ENCODE measurements at places on chromosomes 16 and 17. TPM values are rescaled to one million over a fixed set of nuclear protein-coding genes. Genes with fewer than 3 reads are reported as not detected.

GCGR gene
- total RNA-seq, result not detected

ABCC1 gene
- total RNA-seq, result 64.8 TPM

FBXO39 gene
- not detected for total RNA-seq

CUEDC1 gene
- total RNA-seq, result 0.73 TPM

HBA1 gene
- total RNA-seq, result not detected

TNP2 gene
- total RNA-seq, result not detected

CSF3 gene
- not detected for total RNA-seq

KRT24 gene
- total RNA-seq, result not detected

ITGAL gene
- total RNA-seq, result 363 TPM

DNA sequence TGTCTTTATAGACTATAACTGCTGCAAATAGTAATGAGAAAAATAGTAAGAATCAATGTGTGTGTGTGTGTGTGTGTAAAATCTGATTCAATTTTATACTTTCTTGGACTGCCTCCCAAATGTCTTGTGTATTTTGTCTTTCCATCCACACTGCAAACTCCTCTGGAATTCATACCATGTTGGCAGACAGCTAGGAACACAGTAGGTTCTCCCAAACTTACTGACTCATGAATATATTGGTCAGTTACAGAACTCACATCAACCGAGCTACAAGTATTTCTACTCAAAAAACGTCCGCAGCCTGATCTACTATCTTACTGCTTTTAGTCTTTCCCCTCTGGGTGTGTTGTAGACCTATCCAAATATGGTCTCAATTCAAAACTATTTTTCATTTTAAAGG is 542.7 kb upstream of the PSMD7 start:
- H3K4me3 ChIP-seq, result no peak overlapping the region
- no peaks in the 10 kb centered on the region for H3K36me3 ChIP-seq
- no peaks in the 10 kb centered on the region for H3K4me1 ChIP-seq
- no peak for DNase-seq

GRCh38 chr17:70119545-70119944 is 44.5 kb downstream of the KCNJ16 start:
- H3K4me3 ChIP-seq, result no peak overlapping the region
- no peak overlapping the region for H3K27ac ChIP-seq
- H3K4me1 ChIP-seq, result no peaks in the 10 kb centered on the region
- H3K27me3 ChIP-seq, result no peaks in the 10 kb centered on the region

GRCh38 chr17:51322390-51323029 is 62.2 kb downstream of the UTP18 start:
- H3K4me3 ChIP-seq, result no peak overlapping the region
- no peaks in the 10 kb centered on the region for H3K4me1 ChIP-seq
- no peaks in the 10 kb centered on the region for H3K36me3 ChIP-seq

GRCh38 chr17:66228887-66229782 is at the start of gene APOH:
APOH (minus strand) TSS chr17:66229415; CDS start chr17:66229379, 36 bp downstream.
- no peak for DNase-seq
- H3K27ac ChIP-seq, result no peak within 1 kb of the TSS
- no peaks in the 10 kb centered on the region for H3K36me3 ChIP-seq
- no peaks in the 10 kb centered on the region for H3K4me1 ChIP-seq
- no peaks in the 10 kb centered on the region for H3K27me3 ChIP-seq

GRCh38 chr16:67191995-67192681 is at the start of gene E2F4:
E2F4 (plus strand) TSS chr16:67192155; CDS start chr16:67192228, 73 bp downstream.
- H3K36me3 ChIP-seq, result peaks cover 30% of the 10 kb centered on the region
- H3K27me3 ChIP-seq, result no peaks in the 10 kb centered on the region
- peak within 1 kb of the TSS; percentile 84 for H3K4me3 ChIP-seq
- H3K27ac ChIP-seq, result peak within 1 kb of the TSS; percentile 81
- peak; percentile 80 for DNase-seq

- no peak overlapping the region for H3K4me3 ChIP-seq
- H3K36me3 ChIP-seq, result no peaks in the 10 kb centered on the region
- no peak overlapping the region for H3K27ac ChIP-seq
- H3K27me3 ChIP-seq, result no peaks in the 10 kb centered on the region
- peaks cover 33% of the 10 kb centered on the region for H3K4me1 ChIP-seq
Measured at GRCh38 chr16:75323933-75324332, 72.5 kb upstream of the BCAR1 start.

DNA sequence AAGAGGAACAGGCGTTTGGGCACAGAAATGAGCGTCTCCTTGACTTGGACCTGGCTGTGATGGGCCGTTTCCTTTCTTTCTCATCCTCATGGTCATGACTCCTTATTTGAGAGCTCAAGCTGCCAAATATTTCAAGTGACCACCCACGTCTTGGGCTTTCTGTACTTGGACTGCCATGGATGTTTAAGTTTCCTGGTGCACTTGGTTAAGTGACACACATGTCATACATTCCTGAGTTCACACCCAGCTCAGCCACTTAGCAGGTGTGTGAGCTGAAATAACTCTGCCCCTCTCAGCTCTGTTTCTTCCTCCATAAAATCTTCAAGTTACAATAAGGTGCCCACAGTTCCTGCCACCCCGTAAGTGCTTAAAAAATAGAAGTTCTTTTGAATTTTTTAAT is 114.5 kb downstream of the CLEC16A start:
- DNase-seq, result no peak
- H3K27me3 ChIP-seq, result no peaks in the 10 kb centered on the region
- H3K4me1 ChIP-seq, result no peaks in the 10 kb centered on the region
- peaks cover 7% of the 10 kb centered on the region for H3K36me3 ChIP-seq
- H3K4me3 ChIP-seq, result no peak overlapping the region

GRCh38 chr17:81419319-81419885 is 24.1 kb downstream of the BAHCC1 start:
- no peak overlapping the region for H3K4me3 ChIP-seq
- H3K4me1 ChIP-seq, result no peaks in the 10 kb centered on the region
- no peak overlapping the region for H3K27ac ChIP-seq
- DNase-seq, result no peak

DNA sequence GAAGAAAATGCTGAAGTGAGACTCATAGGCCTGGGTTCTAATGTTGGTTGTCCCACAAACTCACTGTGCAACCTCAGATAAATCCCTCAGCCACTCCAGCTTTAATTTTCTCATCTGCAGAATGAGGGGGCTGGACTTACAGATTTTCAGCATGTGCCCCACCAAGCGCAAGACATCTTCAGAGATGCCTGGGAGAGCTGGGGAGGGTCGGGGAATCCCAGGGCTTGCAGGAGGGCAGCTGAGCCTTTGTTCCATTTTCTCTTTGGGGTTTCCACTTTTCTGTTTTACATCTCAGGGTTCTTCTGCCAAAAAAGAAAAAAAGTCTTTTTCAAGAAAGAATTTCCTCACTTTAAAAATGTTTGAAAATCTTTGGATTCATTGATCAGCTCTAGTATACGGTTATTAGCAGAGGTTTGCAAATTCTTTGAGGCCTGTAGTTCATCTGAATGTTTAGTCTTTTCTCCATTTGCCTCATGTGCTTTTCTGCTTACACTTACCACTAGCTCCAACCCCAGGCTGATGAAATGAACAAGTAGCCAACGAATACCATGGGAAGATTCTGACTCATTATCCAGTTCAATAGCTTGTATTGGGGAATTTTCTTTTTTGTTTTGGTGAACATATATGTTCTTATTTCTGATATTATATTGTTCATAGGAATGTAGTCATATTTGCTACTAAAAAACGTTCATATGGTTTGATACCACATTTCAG is 56.4 kb downstream of the CHD9 start:
- H3K4me3 ChIP-seq, result no peak overlapping the region
- no peak for DNase-seq
- no peaks in the 10 kb centered on the region for H3K36me3 ChIP-seq
- no peak overlapping the region for H3K27ac ChIP-seq

DNA sequence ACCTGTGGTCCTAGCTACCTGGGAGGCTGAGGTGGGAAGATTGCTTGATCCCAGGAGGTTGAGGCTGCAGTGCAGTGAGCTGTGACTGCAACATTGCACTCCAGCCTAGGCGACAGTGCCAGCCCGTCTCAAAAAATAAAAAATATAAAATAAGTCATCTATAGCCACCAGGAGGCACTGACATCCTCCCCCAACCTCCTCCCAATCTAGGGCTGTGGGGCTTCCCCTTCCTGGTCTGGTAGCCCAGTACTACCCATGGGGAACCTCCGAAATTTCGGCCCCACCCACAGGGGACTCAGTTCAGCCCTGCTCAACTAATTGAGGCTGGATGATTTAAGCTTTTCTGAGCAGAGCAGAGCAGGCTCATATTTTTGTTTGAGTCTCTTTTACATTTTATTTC is 3.2 kb downstream of the ZSCAN10 start:
- H3K36me3 ChIP-seq, result no peaks in the 10 kb centered on the region
- peak; percentile 67 for DNase-seq
- H3K4me3 ChIP-seq, result no peak overlapping the region
- H3K27me3 ChIP-seq, result no peaks in the 10 kb centered on the region
- H3K4me1 ChIP-seq, result peaks cover 45% of the 10 kb centered on the region
- no peak overlapping the region for H3K27ac ChIP-seq

Data from CD8-positive, alpha-beta memory T cell (primary cell).